NCI-H69 (cell line): ENCODE measurements at places on chromosomes 7 and 10.

- no peak for DNase-seq
Measured at GRCh38 chr10:38209332-38209731, 115.2 kb downstream of the ZNF37A start.

GRCh38 chr10:49276596-49276995 is 22.4 kb upstream of the C10orf71 start:
- no peak for DNase-seq

GRCh38 chr10:5949009-5949759 is 28.2 kb downstream of the IL15RA start:
- DNase-seq, result peak; percentile 48

DNA sequence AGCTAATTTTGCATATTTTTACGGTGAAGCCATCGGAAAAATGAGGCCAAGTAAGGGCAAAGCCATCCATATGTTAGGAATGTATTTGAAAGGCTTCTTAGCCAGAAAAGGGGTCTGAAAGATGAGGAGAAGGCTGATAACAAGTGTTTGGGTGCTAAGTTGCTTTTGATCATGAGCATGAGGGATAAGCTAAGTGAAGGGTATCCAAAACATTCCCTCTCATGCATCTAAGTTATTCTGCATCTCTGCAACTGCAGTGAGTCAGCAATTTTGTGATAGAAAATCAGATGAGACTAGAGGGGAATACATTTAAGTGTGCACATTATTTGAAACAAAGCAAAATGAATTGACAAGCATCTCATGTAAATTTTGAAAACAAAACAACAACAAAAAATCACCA is 282.8 kb downstream of the GPR158 start:
- DNase-seq, result no peak

GRCh38 chr7:74718336-74718735 is 55.5 kb upstream of the NCF1 start:
- no peak for DNase-seq

GRCh38 chr10:22365233-22365632 is 19.9 kb downstream of the SPAG6 start:
- no peak for DNase-seq

DNA sequence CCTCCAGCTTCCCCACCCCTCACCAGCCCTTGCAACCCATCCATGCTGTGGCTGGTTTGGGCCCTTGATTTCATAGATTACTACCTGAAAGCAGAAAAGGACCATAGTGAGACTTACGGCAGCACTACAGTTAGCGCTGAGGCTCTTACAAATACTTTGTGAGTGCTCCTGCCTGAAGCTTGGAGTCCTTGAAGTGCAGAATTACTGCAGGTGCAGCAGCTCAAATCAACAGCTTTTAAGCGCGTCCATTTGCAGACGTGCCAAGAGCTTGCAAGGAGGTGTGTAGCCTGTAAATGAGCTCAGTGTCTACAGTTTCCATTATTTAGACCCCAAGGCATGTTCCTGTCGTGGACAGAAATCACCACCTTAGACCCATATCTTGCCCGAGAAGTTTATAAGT is 103.0 kb downstream of the CELF2 start:
- no peak for DNase-seq

DNA sequence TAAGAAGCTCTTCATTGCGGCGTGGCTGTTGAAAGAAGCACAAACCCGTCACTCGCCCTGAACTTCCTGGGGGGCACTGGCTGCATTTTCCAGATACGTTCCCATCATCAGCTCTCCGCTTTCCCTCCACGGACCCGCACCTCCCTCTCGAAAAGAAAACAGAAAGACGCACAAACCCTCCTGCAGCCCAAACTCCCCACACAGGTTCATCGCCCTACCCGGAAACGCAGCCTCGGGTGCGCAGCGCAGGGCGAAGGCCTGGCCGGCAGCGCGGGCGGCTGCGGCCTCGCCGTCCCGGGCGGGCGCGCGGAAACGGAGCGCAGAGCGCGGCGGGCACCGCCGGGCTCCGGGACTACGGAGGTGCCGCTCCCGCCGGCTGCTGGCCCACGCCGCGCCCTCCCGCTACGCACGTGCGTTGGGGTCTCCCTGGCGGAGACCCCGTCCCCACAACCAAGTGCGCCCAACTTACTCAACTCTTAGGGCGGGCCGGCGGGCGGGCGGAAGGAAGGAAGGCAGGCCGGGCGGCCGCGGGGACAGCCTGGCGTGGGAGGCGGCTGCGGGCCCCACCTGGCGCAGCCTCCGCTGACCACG is 822 bp downstream of the ZNF800 start:
- peak; percentile 73 for DNase-seq

DNA sequence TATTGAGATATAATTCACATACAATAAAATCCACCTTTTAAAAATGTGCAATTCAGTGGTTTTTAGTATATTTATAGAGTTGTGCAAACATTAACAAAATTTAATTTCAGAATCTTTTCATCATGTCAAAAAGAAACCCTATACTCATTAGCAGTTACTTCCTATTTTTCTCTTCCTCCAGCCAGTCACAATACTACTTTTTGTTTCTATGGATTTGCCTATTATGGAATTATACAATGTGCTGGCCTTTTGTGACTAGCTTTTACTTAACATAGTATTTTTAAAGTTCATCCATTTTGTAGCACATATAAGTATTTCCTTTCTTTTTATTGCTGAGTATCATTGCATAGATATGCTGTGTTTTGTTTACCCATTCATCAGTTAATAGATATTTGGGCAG is 199.9 kb upstream of the IMMP2L start:
- DNase-seq, result no peak

DNA sequence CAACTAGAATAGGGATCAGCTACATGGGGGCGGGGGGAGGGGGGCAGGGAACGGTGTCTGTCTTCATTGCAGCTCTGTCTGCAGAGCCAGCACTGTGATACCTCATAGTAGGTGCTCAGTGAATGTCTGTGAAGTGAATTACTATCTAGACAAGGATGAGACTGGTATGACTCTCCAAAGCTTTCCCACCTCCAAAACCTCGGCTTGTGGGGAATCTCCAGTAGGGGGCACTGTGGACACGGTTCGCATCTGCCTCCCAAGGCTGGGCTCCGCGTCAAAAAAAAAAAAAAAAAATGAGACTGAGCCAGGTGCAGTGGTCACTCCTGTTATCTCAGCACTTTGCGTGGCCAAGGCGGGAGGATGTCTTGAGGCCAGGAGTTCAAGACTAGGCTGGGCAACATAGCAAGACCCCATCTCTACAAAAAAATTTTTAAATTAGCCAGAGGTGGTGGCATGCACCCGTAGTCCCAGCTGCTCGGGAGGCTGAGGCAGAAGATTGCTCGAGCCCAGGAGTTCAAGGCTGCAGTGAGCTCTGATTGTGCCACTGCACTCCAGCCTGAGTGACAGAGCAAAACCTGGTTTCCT is 9.6 kb downstream of the TRIM56 start:
- DNase-seq, result peak; percentile 59

GRCh38 chr7:142300689-142301088 is 42.8 kb upstream of the PRSS58 start:
- peak; percentile 75 for DNase-seq

DNA sequence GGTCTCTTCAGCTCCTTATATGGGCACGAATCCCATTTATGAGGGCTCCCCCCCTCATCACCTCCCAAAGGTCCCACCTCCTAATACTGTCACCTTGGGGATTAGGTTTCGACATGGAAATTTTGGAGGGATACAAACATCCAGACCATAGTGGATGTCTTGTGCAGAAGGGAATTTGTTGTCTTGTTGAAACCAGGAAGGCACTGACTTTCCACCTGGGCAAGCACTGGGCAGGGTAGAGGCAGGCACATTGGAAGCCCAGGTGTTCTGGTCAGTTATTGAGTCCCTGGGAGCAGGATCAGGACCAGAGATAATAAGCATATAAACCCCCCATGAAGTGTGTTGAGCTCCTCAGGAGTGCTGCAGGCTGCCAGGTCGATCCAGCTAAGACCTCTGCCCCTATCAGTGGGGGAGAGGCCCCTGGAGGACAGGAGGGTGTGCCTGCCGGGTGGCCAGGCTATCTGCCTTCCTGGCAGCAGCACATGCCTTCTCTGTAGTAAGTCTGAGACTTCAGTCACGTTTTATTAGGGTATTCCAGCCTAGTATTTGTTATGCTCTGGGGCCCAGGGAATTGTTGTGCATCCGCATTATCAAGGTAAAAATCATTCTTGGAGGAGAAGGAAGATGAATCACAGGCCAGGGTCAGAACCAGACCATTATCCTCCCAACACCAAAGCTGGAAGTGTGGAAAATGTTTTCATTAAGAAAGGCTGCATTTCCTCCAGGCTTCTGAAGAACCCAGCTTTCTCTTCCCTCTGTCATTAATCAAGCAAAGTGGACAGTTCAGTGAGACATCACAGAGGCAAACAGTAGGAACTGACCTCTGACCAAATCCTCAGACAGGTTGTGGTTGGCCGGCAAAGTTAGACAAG is 503.1 kb downstream of the GRID1 start:
- no peak for DNase-seq

DNA sequence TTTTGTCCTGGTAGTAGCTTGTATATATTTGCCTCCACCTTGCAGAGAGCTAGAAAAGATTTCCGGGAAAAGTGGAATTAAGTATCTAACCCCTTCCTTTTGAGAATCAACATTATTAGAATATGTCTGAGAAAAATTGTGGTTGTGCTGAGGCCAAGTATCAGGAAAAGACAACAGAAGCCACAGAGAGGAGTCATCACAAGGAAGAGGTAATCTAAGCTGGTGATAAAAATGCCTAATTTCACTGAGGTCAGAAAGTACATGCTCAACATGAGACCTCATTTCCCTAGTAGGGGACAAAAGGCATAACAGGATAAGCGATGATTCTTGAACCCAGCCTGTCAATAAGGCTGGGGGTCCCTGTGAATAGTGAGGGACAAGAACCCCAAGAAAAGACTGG is 97.0 kb upstream of the PDE1C start:
- no peak for DNase-seq

DNA sequence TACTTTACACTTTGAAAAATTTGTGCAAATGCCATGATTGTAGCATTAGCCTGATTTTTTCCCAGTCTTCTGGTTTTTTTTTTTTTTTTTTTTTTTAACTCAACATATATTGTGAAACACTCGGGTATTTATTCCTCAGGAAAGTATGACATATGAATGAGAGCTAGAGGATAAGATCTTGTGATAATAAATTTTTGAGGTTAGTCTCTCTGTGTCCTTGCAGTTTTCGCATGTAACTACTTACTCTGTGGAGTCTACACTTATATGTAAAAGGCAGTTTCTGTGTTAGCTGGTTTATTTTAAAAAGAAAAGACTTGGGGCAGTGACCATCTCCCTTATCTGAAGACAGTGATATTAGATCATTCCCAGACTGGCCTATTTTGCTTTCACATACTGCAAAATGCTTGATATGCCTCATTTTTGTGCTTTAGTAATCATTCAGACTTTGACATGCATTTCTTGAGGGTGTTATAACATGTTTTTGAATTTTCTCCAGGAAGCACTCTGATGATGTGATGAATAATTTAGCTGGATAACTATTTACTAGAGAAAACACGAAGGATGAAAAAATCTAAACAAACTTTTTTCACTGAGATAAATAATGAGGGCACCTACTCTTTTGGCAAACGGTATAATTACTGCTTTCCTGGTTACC is 371.0 kb downstream of the NRG3 start:
- no peak for DNase-seq

DNA sequence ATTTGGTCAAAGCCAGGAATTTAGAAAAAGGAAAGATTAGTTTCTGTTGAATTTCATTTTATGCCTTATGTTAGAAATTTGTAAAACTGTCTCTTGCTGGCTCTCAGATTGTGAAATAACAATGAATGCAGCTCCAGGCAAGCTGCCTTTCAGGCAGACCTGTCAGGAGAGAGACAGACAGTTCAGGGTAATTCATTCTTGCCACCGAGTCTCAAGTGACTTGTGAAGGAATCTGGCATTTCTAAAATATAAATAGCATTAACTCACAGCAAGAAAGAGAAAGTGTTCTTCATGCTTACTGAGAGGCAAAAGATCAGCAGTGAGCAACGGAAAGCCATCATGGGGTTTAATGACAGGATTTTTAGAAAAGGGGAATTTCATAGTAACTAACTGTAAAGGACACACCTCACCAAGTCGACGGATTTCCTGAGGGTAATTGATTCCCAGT is 442.3 kb upstream of the AKR1E2 start:
- DNase-seq, result no peak

GRCh38 chr7:20030915-20031362 is 186.2 kb downstream of the MACC1 start:
- no peak for DNase-seq

DNA sequence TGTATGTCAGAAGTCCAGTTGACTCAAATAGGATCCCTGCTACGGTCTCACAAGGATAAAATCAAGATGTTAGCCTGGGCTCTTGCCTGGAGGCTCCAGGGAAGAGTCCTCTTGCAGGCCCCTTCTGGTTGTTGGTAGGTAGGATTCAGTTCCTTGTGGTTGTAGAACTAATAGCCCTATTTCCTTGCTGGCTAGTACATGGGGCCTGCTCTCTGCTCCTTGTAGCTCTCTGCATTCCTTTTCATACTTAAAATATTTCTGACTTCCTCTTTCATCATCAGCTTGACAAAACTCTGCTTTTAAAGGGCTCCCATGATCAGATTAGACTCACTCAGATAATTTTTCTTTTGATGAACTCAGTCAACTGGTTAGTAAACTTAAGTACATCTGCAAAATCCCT is 756.7 kb downstream of the GATA3 start:
- no peak for DNase-seq

- no peak for DNase-seq
Measured at GRCh38 chr10:2509081-2509531, 558.2 kb upstream of the PFKP start.

DNA sequence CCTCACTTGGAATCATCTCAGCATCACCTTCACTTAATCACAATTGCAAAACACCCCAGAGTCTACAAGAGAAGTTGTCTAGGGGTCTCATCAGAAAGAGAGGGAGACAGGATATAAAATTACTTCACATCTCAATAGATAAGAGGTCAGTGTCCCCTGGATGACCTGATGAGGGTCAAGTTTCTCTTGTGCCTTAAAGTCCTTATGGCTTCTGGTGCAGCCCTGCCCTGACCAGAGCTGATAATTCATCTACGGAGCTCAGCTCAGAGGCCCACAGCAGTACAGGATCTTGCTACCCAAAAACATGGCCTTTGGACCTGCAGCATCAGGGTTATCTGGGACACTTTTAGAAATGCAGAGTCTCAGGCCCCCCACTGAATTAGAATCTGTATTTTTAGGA is 111.1 kb upstream of the GLI3 start:
- DNase-seq, result no peak

- DNase-seq, result no peak
Measured at GRCh38 chr7:123714296-123715080, 34.3 kb downstream of the WASL start.

GRCh38 chr7:74235518-74236268 is 18.5 kb downstream of the RFC2 start:
- no peak for DNase-seq

DNA sequence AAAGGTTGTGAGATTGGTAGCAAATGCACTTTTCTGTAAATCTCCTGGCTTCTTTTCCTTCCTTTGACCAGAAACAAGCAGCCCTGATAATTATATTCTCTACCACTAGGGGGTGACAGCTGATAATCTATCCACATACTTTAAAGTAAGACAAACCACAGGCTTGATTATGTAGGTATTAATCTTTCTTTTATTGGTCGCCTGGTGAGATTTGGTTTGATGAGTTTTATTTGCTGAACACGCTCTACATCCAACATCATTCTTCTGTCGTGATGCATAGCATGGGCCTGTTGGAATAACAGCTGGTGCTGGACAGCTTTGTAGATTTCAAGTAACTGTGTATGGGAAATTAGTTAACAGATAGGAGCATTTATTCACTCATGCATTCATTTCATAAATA is 63.5 kb downstream of the ZNF365 start:
- peak; percentile 60 for DNase-seq

GRCh38 chr7:132939495-132939894 is 142.4 kb downstream of the CHCHD3 start:
- DNase-seq, result peak; percentile 63

- peak; percentile 50 for DNase-seq
Measured at GRCh38 chr7:105830405-105831301, 45.7 kb downstream of the ATXN7L1 start.
